IMR-90 (cell line): ENCODE measurements at places on chromosomes 4 and X. TPM values are rescaled to one million over a fixed set of nuclear protein-coding genes. Genes with fewer than 3 reads are reported as not detected.

The CTAG1A gene
- total RNA-seq: not detected in 2 replicates

The FAM114A1 gene
- 507 and 649 TPM in 2 replicates for total RNA-seq

The ASB12 gene
- total RNA-seq: not detected in 2 replicates

The MSANTD1 gene
- total RNA-seq: under 0.01 and 0.28 TPM in 2 replicates

- no peak for DNase-seq
Measured at GRCh38 chr4:116101321-116101720, 984.1 kb downstream of the TRAM1L1 start.

DNA sequence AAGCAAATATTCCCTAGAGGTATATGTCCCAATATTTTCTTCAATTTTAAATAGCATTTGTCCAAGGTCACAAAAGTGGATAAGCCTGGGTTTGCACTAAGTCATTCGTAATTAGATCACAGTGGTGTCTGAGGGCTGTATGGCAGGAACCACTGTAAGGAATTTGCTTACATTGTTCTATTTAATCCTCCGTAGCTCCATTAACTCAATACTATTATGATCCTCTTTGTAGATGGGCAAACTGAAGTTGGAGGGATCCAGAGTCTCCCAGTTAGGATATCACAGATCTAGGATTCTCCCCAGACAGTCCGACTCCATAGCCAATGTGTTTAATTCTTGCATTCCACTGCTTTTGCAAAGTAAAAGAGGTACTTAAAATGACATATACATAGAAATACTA is 242.7 kb upstream of the DCAF8L1 start:
- DNase-seq: no peak

- DNase-seq: peak; percentile 8
Measured at GRCh38 chrX:101220662-101221260, 1.2 kb downstream of the DRP2 start.

The HSFX1 gene
- total RNA-seq: under 0.01 and 0.18 TPM in 2 replicates

DNA sequence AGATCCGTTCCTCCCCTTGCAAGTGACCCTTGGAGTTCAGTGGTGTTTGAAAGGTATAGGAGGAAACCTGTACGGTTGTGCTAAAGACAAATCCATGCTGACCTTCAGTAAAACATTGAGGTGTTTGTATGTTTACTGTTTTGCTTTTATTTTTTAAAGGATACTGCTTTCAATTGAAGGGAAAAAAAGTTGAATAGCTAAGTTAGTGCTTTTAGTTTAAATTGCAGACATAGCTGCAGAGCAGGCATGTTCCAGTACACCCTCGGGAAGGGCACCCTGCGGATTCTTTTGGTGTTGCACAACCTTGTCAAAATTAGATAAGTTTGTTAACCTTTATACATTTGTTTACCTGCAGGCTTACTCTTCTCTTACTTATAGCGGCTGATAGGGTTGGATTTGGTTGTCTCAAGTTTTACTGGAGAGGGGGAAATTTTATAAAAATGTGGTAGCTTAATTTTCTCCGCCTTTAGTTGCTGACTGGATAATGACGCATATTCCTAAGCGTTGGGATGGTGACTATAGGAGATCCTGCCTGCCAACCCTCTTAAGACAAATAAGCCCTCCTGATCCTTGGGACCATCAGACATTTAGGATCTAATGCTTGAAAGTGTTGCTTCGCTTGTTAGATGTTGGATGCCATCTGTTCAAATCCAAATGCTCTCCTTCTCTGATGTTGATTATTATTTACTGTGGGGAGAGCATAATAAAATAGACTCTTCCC is 2.0 kb downstream of the RAPGEF2 start:
- DNase-seq: peak; percentile 61

DNA sequence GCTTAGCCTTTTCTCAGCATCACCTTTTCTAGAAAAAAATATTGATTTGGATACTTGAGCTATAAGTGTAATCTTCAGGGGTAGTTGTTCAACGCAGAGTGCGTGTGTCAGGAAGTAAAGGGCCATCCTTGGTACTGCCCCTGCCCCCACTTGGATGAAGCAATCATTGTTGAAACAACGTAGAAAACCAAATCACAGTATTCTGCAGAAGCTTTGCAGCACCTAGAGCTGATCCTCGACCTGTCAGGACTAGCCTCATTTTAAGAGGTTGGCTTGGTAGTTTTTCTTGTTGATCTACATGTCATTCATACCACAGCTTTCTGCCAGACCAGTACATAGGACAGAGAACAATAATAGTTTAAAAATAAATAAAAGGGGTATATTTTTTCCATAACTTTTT is 65.3 kb upstream of the MYOZ2 start:
- DNase-seq: no peak

The MAGEA9B gene
- not detected in 2 replicates for total RNA-seq

DNA sequence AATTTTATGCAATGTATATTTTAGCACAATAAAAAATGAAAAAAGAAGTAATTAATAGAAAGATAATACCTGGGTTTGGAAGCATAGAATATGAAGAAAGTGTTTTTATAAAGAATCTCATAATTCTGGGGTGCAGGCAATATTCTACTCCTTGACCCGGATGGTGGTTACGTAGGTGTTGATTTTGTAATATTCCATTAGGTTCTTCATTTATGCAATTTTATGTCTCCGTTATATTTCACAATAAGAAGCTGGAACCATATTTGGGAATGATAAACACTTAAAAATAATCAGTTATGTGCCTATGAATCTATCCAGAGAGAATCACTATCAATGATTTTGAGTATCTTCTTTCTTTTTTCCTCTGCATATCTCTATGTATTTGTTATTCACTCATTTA is 38.5 kb downstream of the CHRNA9 start:
- DNase-seq: no peak

DNA sequence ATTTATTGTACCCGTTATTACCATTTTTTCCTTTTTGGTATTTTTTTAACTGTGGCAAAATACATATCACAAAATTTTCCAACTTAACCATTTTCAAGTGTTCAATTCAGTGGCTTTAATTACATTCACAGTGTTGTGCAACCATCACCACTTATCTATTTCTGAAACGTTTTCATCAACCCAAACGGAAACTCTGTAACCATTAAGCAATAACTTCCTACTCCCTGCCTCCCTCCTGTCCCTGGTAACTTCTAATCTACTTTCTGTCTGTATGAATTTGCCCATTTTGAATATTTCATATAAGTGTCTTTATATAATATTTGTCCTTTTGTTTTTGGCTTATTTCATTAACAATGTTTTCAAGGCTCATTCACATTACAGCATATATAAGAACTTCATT is 57.4 kb upstream of the MSN start:
- peak; percentile 11 for DNase-seq

DNA sequence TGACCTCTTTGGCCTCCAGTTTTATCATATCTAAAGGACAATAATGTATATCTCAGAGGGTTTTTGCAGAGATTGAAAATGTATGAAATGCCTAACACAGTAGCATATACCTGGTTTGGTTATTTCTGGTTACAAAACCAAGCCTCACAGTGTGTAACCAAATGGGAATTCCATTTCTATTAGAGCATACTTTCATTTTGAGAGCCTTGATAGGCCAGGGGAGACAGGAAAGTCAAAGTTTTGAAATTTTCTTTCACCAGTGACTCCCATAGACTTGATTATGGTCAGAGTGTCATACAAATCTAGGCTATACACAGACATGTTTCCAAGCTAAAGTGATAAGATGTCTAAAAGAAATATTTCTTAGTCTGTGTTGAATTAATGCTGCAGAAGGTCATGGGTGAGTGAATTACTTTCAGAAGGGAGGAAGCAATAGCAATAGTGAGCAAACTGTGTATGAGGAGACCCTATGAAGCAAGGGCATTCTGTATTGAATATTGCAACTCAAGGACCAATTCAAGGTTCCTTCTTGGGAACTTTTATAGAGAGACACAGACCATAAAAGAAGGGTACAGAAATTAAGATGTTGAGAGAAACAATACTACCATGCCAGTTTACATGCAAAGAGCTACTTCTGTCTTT is 151.1 kb downstream of the PDE5A start:
- DNase-seq: peak; percentile 41

DNA sequence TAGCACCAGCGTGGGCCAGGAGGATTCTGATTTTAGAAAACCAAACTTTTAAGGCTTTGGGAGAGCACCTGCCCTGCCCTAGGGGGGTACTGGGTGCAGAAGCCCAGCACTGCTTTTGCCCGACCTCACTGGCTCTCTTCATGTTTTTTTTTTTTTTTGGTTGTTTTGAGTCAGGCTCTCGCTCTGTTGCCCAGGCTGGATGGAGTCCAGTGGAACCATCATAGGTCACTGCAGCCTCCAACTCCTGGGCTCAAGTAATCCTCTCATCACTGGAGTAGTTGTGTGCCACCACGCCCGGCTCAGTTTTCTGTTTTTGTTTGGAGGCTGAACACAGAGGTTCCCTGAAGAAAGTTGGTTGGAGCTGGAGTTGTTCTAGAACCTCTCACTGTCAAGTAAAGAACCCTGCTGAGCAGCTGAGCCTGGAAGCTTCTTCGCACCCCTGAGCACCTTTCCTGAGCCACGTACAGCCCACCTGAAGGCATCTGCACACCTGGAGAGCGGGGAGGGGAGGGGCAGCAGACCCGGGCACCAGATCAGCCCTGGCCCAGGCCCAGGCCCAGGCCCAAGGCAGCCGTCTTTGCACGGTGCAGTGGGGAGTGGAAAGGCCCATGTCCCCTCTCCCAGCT is 49.5 kb downstream of the SHROOM2 start:
- no peak for DNase-seq

- DNase-seq: no peak
Measured at GRCh38 chr4:176441594-176441993, 121.8 kb downstream of the SPCS3 start.

The P2RY10 gene
- total RNA-seq: not detected in 2 replicates

DNA sequence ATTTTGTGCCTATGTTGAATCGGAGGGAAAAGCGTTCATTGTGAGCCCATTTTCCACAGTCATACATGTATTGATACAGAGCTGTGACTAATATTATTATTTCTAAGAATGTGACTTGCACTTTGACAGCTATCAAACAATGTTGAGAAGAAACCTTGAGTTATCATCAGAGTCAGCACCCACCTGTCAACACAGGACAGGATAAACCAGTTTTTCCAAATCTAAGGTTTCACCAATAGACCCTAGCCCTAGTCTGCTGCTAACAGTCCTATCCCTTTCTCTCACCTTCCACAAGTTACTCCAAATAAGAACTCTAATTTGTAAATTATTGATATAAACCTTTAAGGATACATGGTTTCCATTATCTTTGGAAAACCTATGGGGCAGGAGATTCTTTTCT is 47.7 kb upstream of the DHX15 start:
- no peak for DNase-seq

- peak; percentile 95 for DNase-seq
Measured at GRCh38 chr4:82988323-82988832, 22.2 kb downstream of the LIN54 start.

The C4orf50 gene
- total RNA-seq: not detected in 2 replicates

The MAD2L1 gene
- total RNA-seq: 13.6 and 32.2 TPM in 2 replicates

DNA sequence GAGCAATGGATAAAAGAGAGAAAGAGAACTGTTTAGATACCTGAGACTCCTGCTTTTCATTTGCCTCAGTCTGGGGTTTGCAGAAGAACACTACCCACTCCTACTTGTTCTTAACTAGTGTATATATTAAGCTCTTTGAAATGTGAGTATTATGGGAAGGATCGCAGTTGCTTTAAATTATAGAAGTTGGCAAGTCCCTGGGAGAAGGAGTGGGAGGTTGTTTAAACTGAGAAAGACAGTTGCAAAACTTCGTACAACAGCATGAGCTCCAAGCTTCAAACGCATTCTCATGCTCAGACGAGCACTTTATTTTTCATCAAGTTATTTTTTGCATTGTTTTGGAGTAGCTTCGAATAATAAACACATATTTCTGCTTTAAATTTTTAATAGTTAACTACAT is 88.1 kb upstream of the C1QTNF7 start:
- peak; percentile 82 for DNase-seq

The SLC26A1 gene
- total RNA-seq: not detected in 2 replicates
